ENCODE measurements at places on chromosomes 1 and 21. TPM values are rescaled to one million over a fixed set of nuclear protein-coding genes. Genes with fewer than 3 reads are reported as not detected.

DNA sequence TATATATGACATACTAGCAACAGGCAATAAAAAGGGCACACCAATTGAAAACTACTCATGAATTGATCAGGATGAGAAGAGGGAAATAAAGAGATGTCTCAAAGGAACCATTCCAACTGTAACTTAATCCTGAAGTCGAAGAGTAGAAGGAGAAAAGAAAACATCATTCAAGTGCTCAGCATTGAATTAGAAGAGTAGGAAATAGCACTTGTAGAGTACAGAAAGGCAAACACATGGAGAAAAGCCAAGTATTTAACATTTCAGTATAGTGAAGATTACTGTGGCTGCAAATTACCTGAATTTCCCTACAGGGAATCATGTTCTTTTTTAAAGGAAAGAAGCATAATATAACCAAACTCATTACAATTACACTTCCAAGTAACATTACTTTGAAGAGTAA is 205.0 kb downstream of the KCTD3 start:
- no peak overlapping the region for H3K4me3 ChIP-seq
- no peak overlapping the region for H3K27ac ChIP-seq
- no peaks in the 10 kb centered on the region for H3K27me3 ChIP-seq
- no peak for DNase-seq
- H3K4me1 ChIP-seq, result no peaks in the 10 kb centered on the region

- H3K36me3 ChIP-seq, result no peaks in the 10 kb centered on the region
- no peak overlapping the region for H3K27ac ChIP-seq
- H3K4me1 ChIP-seq, result no peaks in the 10 kb centered on the region
- no peak for DNase-seq
- no peak overlapping the region for H3K4me3 ChIP-seq
- H3K27me3 ChIP-seq, result peaks cover 2% of the 10 kb centered on the region
Observed at GRCh38 chr1:211198111-211198510, 61.1 kb upstream of the RCOR3 start.

DNA sequence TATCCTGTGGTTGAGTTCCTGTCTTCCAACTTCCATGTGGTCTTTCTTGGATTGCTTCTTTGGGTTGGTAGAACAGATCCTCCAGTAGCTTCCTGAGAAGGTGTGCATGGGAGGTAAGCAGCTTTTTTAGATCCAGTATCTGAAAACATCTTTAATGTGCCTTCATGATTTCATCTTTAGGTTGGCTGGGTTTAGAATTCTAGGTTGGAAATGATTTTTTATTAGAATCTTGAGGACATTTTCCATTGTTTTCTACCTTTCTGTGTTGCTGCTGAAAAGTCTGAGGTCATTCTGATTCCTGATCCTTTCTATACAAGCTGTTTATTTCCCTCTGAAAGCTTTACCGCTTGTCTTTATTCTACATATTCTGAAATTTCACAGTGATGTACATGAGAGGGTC is 94.8 kb downstream of the PEX14 start:
- H3K27ac ChIP-seq, result no peak overlapping the region
- no peak overlapping the region for H3K4me3 ChIP-seq
- no peaks in the 10 kb centered on the region for H3K27me3 ChIP-seq
- H3K4me1 ChIP-seq, result peaks cover 9% of the 10 kb centered on the region
- no peaks in the 10 kb centered on the region for H3K36me3 ChIP-seq
- DNase-seq, result no peak

- H3K4me1 ChIP-seq, result peaks cover 31% of the 10 kb centered on the region
- no peak for DNase-seq
- no peaks in the 10 kb centered on the region for H3K36me3 ChIP-seq
- H3K4me3 ChIP-seq, result no peak overlapping the region
Observed at GRCh38 chr1:230858918-230859729, 9.2 kb downstream of the C1orf198 start.

ARPC5 gene
- total RNA-seq, result 104 TPM

BCAR3 gene
- 33.9 TPM for total RNA-seq
